ENCODE measurements at places on chromosomes 13 and 19.

DNA sequence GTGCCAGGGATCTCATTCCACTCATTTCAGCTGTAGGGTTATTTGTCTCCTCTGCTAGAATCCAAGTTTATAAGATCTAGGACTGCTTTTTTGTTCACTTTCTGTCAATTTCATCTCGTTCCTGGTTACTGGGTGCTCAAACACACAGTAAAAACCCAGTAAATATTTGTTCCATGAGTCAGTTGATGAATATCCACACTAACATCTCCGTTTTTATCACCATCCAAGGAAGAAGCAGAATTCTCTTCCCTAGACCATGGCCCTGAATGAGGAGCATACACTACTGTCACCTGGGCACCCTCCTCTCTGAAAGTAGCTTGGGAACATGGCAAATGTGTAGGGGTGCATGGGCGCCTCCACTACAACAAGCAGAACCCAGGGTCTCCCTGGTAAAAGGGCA lies 390.8 kb downstream of the FOXO1 start:
- no peak for DNase-seq

DNA sequence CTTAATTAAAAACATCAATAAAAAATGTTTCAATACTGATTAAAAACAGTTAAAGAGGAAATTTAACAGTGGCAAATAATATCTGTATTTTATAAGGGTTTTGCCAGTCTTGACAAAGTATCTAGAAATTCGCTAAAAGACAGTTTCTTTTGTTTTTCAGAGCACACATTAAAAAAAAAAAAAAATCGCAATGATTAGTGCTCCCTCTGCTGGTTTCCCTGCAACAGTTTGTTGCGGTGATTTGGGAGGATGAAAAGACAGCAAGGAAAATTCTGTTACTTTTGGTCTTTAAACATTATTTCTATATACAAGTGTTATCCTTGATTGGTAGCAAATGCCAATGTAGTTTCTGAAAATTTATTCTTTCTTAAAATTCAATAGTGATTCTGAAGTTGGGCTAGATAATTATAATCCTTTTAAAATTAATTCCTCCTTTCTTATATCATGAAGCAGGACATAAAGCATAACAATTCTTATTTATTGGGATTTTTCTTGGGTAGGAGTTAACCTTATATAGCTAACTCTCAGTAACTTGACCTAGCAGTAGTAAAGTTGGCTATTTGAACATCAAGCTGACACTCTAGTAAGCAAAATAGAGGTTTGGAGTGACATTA lies 23.1 kb upstream of the SPRY2 start:
- DNase-seq, result no peak

DNA sequence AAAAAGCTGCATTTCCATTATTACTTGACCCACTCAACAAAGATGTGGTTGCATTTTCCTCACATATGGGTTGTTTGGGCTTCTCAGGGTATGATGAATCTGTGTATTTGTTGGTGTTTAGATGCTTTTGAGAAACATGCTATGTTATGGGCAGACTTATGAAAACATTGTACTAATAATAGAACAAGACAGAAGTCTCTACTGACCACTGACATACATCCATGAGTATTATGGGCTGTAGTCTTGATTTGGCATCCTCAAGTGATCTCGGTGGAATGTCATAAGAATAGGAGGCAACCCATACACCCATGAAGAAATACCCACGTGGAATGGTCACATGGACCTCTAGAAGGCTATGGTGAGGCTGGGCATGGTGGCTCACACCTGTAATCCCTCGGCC lies 36.3 kb upstream of the ABCC4 start:
- DNase-seq, result no peak

- DNase-seq, result peak; percentile 84
These were observed 697 bp downstream of the FCGRT start for GRCh38 chr19:49512970-49513745.

- DNase-seq, result no peak
These were observed 543.6 kb downstream of the RFC3 start for GRCh38 chr13:34361560-34361959.

DNA sequence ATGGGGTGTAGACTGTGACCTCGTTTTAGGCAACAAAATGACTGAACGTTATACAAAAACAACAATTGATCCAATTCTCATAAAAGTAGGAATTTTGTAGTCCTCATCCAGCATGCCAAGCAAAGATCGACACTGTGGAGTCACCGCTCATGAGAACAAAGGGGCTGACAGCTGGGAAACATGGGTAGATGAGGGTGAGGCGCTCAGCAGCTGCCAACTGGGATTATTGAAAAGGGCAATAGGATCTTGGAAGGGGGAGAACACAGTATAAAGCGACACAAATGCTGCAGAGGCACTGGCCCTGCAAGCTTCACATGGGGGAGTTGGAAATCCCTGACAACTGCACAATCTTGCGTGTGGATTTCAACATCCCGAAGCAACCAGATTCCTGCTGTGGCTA lies 5.4 kb upstream of the ZNF765 start:
- DNase-seq, result no peak

- no peak for DNase-seq
These were observed 289.8 kb upstream of the DACH1 start for GRCh38 chr13:72156760-72157159.

DNA sequence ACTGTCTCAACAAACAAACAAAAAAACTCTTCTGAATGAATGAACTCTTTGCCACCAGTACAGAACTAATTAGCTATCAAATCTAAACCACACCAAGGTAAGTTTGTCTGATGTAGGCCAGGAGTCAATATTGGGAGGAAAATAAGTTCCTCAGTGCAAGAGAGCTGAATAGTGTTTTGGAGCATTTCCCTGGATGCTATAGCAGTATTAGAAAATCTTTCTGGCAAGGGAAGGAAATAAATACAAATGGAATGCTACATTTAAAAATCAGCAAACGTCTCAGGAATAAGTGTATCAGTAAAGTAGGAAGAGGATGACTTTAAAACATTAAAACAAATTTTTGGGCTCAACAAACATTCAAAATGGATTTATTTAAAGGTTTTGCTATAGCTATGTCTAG lies 81.3 kb upstream of the TMTC4 start:
- no peak for DNase-seq

DNA sequence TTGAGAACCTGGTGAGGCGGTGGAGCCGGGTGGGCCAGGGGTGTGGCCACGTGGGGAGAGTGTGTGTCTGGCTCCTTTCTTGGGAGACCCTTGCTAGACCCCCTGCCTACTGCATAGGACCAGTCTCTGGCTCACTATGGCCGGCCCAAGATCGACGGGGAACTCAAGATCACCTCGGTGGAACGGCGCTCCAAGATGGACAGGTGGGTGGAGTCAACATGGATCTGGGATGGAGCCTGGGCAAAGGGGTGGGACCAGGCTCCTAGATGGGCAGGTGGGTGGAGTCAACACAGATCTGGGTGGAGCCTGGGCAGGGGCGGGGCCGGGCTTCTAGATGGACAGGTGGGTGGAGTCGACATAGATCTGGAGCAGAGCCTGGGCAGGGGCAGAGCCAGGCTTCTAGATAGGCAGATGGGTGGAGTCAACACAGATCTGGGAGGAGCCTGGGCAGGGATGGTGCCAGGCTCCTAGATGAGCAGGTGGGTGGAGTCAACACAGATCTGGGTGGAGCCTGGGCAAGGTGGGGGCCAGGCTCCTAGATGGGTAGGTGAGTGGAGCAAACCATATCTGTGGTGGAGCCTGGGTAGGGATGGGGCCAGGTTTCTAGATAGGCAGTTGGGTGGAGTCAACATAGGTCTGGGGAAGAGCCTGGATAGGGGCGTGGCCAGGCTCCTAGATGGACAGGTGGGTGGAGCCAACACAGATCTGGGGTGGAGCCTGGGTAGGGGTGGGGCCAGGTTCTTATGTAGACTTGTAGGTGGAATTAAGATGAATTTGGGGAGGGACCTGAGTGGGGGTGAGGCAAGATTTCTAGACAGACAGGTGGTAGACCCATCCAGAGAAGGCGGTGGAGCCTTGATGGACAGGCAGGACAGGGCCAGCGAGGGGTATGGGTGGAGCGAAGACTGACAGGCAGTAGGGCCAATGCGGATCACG lies 56.5 kb downstream of the VAV1 start:
- DNase-seq, result no peak

GRCh38 chr13:22925881-22926747 lies 254.7 kb upstream of the SGCG start:
- peak; percentile 85 for DNase-seq

GRCh38 chr13:37379841-37380240 lies 218.7 kb downstream of the POSTN start:
- no peak for DNase-seq

GRCh38 chr19:8988204-8988603 lies 22.0 kb downstream of the MUC16 start:
- DNase-seq, result no peak

GRCh38 chr19:58227964-58228584 lies 640 bp upstream of the ZNF544 start:
- DNase-seq, result no peak

GRCh38 chr13:110907951-110908898 lies 6.6 kb downstream of the ANKRD10 start:
- no peak for DNase-seq

- peak; percentile 60 for DNase-seq
These were observed 31.5 kb downstream of the CCDC8 start for GRCh38 chr19:46381756-46382345.

DNA sequence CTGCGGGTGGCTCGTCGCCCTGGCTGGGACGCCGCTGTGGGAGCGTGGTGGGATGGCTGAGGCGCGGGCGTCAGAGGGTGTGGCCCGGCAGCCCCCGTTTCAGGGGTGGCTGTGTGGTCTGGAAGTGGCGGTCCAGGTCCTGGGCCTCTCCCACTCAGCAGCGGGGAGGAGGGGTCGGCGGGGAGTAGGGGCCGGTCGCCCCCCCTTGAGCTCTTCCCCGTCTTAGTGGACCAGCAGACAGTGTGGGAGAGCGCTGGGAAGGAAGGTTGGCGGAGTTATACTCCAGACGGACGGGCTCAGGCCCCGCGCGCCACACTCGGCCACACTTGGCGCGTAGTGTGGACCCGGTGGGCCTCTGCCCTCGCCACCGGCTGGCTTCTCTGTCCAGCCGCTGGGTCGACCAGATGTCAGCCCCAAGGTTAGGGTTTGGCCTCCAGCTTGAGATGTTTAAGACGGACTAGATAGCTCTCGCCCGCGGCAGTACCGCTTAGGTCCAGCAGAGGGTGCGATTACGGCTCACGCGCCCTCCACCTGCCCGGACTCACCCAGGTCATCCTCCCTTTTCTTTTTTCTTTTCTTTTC lies 21.7 kb upstream of the ZNF429 start:
- DNase-seq, result peak; percentile 64

- no peak for DNase-seq
These were observed 98.2 kb downstream of the UBL3 start for GRCh38 chr13:29752175-29752574.

DNA sequence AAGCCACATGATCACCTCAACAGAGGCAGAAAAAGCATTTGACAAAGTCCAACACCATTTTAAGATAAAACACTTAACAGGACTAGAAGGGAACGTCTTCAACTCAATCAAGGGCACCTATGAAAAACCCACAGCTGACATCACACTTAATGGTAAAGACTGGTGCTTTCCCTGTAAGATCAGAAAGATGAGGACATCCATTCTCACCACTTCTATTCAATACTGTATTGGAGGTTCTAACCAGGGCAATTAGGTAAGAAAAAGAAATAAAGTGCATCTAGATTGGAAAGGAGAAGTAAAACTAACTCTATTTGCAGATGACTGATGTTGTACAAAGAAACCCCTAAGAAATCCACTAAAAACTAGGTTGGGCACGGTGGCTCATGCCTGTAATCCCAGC lies 11.2 kb upstream of the AKAP8 start:
- no peak for DNase-seq

- DNase-seq, result no peak
These were observed 4.1 kb downstream of the ISYNA1 start for GRCh38 chr19:18433735-18434398.

GRCh38 chr19:45779231-45780145 lies 2.8 kb downstream of the DMPK start:
- DNase-seq, result no peak

DNA sequence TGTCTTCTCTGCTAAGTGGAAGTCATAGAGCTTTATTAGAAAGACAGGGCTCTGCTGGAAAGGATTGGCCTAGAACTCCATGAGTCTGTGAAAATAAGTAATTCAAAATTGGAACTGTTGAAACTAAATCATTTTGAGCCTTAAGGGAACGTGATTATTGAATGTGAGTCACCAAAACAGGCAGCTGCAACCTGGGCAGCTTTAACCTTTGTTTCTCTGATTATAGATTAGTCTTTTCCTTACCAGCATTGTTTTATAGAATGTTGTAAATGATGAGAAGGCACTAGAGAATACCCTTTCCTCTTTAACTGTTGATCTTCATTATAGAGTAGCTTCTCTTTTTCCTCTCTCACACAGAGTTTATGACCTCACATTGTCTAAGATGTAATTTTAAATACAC lies 638.8 kb upstream of the SLITRK6 start:
- no peak for DNase-seq

DNA sequence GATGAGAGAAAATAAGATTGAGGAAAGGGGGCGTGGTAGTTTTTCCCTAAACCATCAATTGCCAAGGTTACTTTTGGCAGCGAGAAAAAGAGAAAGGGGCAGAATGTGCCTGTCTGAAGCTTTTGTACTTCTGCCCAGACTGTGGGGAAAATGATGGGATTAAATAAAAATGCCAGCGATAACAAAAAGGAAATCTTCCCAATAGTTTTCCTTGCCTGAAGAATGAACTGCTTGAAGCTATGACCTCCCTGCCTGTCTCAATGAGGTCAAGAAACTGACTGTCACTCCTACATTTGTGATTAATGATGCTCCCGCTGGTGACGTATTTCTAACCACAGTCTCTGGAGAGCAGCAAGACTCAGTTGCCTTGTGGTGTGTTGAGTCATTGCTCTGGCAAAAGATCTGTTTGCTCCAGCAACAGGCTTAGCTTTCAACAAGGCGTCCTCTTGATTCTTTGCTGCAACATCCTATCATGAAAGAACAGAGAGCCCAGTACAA lies 1051.5 kb downstream of the DIAPH3 start:
- DNase-seq, result no peak

DNA sequence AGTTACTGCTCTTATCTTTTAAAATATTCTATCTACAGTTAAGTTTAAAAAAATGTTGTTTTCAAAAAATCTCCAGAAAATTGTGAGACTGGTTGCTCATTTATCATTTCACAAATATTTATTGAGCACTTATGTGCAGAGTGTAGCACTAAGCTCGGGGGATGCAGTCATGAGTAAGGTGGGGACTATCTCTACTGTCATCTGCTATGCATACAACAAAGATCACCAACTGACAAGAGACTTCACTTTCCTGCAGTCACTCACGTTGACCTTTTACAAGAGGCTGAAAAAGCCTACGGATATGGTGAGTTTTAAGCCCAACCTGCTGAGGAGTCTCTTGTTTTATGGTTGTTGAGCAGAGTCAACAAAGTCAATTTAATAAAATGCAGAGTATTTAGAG lies 392.5 kb downstream of the KLF12 start:
- no peak for DNase-seq
